Left lobe of liver (tissue), 2 donors: ENCODE measurements at places on chromosomes 6 and 20. TPM values are rescaled to one million over a fixed set of nuclear protein-coding genes. Genes with fewer than 3 reads are reported as not detected.

DNA sequence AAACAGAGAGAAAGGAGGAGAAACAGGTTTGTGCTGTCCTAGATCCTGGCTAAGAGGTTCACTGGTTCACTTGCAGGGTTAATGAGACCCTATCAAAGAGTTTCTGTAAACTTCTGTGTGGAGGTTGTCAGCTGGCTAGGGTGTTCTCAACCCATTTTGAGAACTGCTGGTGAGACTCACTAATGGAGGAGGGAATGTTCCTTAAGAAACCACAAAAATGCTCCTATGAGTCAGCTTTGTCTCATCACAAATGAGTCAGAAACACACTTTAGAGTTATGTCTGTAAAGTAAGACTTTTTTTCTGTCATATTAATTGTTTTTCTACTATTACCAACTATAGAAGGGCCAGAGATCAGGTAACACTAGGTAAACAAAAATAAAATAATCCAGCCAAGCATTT, 884.4 kb downstream of the PHF3 start:
- DNase-seq = no peak

- no peak for DNase-seq
These were observed 78.3 kb upstream of the CHD6 start for GRCh38 chr20:41696428-41696827.

DNA sequence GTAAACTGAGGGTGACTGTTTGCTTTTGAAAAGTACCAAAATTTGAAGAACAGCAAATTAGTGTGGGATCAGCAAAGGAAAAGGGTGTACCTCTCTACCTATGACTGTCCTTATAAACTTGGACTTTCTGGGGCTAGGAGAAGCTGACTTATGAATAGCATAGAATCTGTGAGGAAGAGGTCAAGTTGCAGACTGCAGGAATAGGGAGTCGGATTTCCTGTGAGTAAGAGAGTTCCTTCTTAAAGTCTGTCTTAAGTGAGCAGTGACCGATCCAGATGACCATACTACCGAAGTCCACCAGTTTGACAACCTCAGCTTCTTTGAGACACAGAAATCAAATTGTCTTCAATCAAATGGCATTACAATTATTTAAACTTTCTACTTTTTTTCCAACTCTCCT, 708.7 kb downstream of the UTRN start:
- no peak for DNase-seq

DNA sequence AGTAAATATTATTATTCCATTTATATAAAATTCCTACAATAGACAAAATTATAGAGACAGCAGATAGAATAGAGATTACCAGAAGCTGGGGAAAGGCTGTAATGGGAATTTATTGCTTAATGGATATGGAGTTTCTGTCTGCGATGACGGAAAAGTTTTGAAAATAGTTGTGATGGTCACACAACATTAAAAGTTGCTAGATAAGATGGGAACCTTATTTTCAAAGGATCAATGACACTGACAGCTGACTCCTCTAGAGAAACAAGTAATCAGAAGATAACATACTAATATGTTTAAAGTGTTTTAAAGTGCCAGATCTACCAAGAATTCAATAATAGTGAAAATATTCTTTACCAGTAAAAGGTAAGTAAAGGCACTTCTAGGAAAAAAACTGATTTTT, 236.3 kb downstream of the HIVEP2 start:
- DNase-seq = no peak

DNA sequence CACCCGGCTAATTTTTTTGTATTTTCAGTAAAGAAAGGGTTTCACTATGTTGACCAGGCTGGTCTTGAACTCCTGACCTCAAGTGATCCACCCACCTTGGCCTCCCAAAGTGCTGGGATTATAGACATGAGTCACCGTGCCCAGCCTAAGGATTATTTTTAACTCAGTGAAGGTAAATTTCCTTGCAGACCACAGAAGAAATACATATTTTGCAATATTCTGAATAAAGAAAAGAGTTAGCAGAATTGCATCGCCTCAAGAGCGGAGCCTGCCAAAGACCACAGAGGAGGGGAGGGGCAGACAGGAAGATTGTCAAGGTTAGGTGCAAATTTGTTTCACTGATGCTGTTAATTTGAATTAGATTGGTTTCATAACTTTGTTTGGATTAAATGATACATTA, 47.4 kb downstream of the SOD2 start:
- no peak for DNase-seq

DNA sequence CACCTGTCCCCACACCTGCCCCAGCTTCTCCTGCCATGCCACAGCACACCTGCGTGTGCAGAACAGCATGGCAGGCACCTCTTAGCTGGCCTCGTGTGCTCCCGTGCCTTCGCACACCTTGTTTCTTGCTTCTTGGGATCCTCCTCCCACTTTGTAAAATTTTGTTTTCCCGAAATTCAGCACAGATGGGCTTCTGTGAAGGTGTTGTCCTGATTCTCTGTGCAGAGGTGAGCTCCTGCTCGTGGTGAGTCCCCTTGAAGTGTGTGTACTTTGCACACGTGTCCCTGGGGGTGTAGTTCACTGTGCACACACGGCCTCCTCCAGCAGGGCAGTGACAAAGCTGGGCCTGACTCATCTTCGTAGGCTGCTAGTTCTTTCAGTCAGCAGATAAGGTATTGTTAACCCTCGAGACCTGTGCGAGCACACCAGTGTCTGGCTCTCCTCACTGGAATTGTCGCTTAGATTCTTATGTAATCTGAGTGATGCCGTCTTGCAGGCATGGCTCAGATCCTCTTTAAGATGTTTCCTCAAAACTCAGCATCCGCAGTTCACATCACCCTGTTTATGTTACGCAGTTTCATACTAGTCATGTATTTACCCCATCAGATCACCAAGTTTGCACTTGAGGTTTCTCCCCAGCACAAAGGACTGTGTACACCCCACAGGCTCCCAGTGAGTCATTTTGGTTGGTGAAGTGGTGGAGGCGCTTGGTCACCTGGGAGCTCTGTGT, 77.7 kb downstream of the CDYL start:
- DNase-seq = no peak

- no peak for DNase-seq
These were observed 17.1 kb downstream of the TCF21 start for GRCh38 chr6:133906050-133906449.

DNA sequence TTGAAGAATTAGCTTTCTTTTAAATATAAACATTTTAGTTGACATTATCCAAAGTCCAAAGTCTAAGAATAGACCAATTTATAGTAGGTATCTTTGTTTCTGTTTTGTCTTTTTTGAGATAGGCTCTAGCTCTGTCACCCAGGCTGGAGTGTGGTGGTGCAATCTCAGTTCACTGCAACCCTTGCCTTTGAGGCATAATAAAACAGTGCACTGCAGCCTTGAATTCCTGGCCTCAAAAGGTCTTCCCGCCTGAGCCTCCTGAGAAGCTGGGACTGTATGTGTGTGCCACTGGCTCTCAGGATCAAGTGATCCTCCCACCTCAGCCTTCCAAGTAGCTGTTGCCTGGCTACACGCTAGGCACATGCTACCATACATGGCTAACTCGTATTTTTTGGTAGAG, 135.4 kb downstream of the REV3L start:
- DNase-seq = no peak

GRCh38 chr6:154453329-154453728, 57.2 kb downstream of the CNKSR3 start:
- DNase-seq = no peak

GRCh38 chr6:5274231-5274630, 12.9 kb downstream of the FARS2 start:
- DNase-seq = no peak

DNA sequence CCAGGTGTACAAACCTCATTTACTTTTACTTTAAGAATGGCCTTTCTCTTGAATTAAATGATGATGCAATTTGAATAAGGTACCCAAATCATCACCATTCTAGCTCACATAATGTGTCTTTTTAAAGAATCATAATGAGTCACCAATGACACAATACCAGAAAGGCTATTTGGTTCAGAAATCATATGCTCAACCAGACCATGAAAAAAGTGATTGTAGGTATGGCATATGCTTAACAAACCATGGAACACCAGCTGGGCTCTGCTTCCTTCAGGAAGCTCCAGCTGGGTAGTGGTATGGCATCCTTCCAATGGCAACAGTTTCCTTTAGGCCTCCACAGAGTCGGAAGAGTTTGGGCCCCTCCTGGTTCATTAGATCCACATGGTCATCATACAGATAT, 128.2 kb downstream of the FRK start:
- DNase-seq = no peak

GRCh38 chr20:50242863-50243609, 52.4 kb downstream of the CEBPB start:
- DNase-seq = no peak

DNA sequence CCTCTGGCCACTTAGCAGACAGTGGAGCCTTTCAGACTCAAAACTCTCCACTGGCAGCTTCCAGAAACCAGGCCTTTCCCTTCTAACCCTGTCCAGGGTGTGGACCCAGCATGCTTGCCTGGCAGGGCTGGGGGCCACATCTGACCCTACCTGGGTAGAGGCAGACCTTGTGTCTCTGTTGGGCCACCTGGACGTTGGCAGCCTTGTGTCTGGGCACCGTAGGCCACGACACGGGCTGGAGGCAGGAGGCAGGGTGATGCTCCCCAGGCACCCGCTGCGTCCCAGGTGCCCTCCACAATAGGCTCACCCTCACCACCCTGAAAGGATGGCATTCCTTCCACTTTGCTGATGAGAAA, 67.6 kb downstream of the NOL4L start:
- DNase-seq = no peak

- DNase-seq = no peak
These were observed at the start of gene ANGPT4 for GRCh38 chr20:916125-916799. ANGPT4 (minus strand) TSS chr20:916334; CDS start chr20:916214, 120 bp downstream.

- no peak for DNase-seq
These were observed 73.3 kb downstream of the OPRM1 start for GRCh38 chr6:154112181-154112809.

DNA sequence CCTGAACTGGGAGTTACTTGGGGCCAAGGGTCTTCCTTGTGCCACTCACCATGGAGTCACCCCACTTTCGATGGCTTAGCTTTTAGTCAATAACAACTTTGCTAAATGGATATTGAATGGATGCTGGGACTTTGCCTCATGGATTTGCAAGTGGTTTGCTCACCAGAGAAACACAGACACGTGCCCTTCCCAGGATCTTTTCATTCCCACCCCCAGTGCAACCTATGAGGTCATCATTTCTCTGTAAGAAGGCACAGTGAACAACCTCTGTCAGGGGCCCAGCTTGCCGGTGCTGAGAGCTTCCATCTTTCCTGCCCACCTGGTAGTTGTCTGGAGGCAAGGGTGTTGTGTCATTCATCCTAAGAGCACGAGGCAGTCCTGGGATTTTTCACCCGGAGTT, 256.8 kb upstream of the PMEPA1 start:
- no peak for DNase-seq

GRCh38 chr6:142470421-142470820, 168.6 kb downstream of the ADGRG6 start:
- DNase-seq = no peak

The TRMT11 gene
- total RNA-seq = 11.6 TPM

The ENPP4 gene
- 3.8 TPM for total RNA-seq

The OXT gene
- total RNA-seq = 8.4 TPM

The CSTF1 gene
- total RNA-seq = 17.2 TPM

The MYCT1 gene
- total RNA-seq = 3.3 TPM

The COL21A1 gene
- total RNA-seq = 0.43 TPM

The RAET1E gene
- not detected for total RNA-seq

The FLOT1 gene
- 45.9 TPM for total RNA-seq

The SLC13A3 gene
- 7.1 TPM for total RNA-seq

The ZSCAN23 gene
- total RNA-seq = 0.40 TPM

The LIN28B gene
- 0.10 TPM for total RNA-seq

The COL20A1 gene
- not detected for total RNA-seq

The PAK5 gene
- 0.08 TPM for total RNA-seq

The HLA-DOA gene
- 0.70 TPM for total RNA-seq

The PMEPA1 gene
- total RNA-seq = 5.2 TPM

The SLPI gene
- total RNA-seq = 147 TPM

The NKAIN4 gene
- total RNA-seq = not detected

The ZC3H12D gene
- total RNA-seq = 0.86 TPM
